RPMI8226 (cell line): ENCODE measurements at places on chromosomes 2 and 18.

DNA sequence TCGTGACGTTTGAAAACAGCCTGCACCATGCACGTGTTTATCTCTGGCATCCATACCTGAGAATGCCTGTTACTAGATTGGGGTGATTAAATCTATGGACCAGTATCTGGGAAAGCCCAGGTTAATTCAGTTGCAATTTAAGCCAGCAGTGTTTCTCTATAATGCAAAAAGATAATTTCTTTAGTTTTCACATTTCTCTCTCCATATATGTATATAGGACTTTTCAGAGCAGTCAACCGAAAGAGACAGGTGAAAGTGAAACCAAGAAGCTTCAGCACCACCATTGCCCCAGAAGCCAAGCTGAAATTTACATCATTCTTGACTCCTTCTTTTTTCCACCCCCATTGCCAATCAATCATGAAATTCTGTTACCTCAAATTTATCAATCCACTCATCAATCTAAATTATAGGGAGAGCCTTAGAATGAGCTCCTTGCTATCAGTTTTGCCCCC, 2.7 kb upstream of the LRP2 start:
- DNase-seq: peak; percentile 40

DNA sequence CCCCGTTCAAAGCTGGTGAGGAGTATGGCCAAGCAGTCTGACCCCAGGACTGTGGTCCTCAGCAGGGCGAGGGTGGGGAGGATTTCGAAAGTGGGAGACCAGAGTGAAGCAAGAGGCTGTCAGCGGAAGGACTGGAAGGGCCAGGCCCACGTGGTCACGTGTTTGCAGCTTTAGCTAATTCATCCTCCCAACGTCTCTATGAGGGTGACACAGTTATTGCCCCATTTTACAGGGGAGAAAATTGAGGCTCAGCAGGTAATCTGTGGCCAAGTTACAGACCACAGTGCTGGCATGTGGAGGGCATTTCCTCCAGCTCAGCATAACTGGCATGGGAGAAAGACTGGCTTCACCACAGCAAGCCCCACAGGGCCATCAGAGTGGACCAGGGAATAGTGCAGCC, 45.4 kb upstream of the LTBP1 start:
- no peak for DNase-seq

DNA sequence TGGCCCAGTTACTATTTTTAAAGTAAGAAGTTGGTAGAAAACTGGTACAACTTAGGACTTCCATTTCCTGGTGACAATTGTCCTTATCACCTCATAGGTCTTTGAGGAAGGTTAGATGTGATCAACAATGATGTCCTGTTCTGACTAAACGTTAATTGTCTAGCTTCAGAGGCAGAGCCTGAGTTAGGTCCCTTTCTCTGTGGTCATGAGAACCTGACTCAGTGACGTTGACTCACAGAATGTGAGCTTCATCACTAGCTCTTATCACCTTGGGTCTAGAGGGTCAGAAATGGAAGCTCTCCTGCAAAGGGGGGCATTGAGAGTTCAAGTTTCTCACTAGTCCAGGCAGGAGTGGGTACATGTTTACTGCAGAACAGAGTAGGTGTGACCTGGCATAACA, 60.6 kb upstream of the ATP8B1 start:
- DNase-seq: no peak

GRCh38 chr2:118221536-118222272, 133.4 kb downstream of the INSIG2 start:
- DNase-seq: peak; percentile 70

DNA sequence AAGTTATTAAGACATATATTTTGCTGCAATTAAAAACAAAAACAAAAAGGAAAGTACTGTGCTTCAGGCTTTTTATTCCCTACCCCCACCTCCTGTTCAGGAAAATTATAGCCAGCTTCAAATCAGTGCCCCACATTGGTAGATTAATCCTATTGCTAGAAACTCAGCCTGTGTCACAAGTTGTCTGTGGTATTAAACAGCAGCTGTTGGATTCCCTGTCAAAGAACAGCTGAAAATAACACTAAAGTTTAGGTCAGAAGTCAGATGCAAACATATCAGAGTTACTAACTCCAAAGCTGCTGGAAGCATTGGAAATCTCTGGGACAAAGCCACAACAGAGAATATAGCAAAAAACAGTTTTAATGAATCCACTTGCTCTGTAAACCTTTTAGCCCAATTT, 818 bp upstream of the CCDC141 start:
- no peak for DNase-seq

DNA sequence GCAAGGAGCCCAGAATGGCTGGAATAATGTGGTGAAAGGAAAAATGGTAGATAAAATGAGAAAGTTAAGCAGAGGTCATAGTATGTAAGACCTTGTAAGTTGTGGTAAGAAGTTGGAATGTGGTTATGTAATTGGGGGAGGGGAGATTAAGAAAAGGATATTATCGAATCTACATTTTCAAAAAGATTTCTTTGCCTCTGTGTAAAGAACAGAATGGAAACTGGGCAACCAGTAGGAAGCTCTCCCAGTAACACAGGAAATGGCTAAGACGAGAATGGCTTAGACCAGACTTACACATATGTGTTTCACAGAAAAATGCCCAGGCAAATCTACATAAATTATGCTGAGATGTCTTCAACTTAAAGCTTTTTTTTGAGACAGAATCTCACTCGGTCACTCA, 13.2 kb downstream of the MEMO1 start:
- no peak for DNase-seq

DNA sequence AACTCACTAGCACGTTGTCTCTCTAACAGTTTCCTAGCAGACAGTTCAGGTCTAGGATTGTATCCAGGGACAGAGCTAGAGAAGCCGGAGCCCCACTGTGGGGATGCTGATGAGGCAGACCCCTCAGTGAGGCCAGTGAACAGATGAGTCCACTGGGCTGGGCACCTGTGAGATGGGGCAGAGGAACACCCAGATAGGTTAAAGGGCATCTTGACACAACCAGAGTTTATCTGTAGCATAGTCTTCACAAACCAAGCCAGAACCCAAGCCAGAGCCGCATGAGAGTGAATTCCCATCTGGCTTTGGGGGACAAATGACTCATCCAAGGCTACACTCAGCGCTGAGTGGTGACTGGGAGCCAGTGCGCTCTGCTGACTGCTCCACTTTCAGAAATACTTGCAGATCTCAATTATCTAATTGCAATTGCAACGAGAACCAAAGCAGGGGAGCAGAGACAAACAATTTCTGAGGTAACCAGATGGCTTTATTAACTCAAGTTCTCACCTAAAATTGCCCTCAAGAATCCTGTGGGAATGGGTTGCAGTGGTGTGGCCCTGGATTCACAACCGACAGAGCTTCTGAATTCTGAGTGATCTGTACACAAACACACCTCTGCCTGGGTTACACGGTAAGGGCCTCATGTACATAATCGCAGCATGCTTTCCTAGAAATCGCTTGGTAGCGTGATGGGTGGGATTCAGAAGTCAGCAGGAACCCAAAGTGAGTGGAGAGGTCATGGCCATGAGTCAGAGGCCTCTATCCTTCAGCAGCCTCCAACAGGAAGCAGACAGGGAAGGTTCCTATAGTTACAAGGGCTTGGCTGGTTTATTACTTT, 48.7 kb upstream of the MSH2 start:
- peak; percentile 19 for DNase-seq

DNA sequence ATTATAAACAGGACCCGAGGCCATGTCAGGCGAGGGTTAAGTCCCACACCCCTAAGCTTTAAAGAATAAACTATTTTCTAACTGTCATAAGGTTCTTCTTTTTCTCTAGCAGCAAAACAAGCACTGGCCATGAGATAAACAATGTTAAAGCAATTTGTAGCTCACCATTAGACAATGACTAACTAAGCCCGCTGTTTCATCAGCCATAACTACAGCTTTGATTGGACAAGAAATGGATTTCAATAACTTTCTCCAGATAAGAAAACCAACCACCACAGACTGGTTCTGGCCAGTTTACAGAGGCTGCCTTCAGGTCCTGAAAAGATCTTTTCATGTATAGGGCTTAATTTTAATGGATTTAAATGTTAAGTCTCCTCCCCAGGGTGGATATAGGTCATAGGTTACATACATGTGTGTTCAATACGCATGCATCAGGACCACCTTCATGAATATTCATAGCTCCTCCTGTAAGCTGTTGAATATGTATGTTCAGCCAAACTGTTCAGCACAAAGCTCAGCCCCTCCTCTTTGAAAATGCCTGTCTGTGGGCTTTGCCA, 108.7 kb upstream of the RAB6C start:
- no peak for DNase-seq
